Large intestine (tissue), 12 donors: ENCODE measurements at places on chromosomes 2 and 18. TPM values are rescaled to one million over a fixed set of nuclear protein-coding genes. Genes with fewer than 3 reads are reported as not detected.

DNA sequence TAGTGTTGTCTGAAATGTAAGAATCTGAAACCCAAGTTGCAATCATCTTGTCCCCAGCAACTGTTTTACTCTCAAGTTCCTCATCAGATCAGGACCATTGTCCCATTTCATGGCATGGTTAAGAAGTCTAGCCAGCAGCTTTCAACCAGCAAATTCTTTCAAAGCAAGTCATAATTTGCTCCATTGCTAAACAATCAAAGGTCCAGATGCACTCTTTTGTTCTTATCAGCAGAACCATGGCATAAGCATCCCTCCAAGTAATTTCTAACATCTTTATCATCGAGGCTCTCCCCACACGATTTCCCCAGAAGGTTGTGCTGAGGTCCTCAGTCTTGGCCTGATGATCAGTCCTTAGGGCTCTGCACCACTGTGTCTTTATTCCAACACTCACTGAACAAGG, 67.5 kb upstream of the APCDD1 start:
- no peaks in the 10 kb centered on the region for H3K27me3 ChIP-seq
- no peak overlapping the region for H3K4me3 ChIP-seq
- H3K4me1 ChIP-seq: no peaks in the 10 kb centered on the region
- no peaks in the 10 kb centered on the region for H3K36me3 ChIP-seq
- no peak for DNase-seq
- no peak overlapping the region for H3K27ac ChIP-seq

DNA sequence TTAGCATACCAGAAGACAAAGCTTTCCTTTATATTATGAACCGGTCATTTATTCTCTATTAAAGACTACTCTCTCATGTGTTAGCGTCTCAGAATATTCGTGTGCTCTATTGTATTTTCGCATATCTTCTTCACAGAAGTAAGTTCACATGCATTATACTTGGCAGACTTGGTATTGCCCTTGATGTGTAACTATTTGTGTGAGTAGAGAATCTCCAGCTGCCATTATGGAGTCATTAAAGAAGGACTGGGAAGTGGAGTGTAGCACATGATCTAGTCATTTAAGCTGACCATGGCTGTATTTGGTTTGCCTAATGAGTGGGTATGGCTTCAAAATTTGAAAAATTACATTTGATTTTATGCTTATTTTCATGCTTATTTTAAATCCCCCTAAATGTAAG, 92.9 kb downstream of the TTC27 start:
- H3K4me3 ChIP-seq: no peak overlapping the region
- no peaks in the 10 kb centered on the region for H3K36me3 ChIP-seq
- H3K27me3 ChIP-seq: no peaks in the 10 kb centered on the region
- no peak overlapping the region for H3K27ac ChIP-seq

DNA sequence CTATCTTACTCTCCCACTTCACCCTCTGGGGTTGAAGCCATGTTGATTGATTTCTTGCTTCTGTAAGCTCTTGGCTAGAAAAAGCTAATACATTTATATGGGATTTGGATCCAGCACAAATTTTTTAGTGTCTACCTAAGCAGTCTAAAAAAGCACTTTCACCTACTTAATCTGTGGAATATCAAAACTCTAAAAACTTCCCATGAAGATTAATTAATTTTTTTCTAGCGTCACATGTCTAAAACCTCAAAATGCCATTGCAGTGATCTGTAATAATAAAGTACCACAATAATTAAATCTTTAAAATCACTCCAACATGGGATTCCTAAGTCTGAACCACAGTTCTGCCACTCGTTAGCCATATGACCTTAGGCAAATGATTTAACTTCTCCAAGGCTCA, 180.1 kb downstream of the EN1 start:
- H3K36me3 ChIP-seq: no peaks in the 10 kb centered on the region
- peaks cover 4% of the 10 kb centered on the region for H3K4me1 ChIP-seq
- no peak for DNase-seq
- no peak overlapping the region for H3K27ac ChIP-seq
- no peaks in the 10 kb centered on the region for H3K27me3 ChIP-seq

GRCh38 chr2:47236503-47237215, 81.6 kb upstream of the STPG4 start:
- no peaks in the 10 kb centered on the region for H3K27me3 ChIP-seq
- peaks cover 28% of the 10 kb centered on the region for H3K4me1 ChIP-seq
- no peak overlapping the region for H3K4me3 ChIP-seq
- no peak overlapping the region for H3K27ac ChIP-seq

GRCh38 chr2:140011287-140011686, 1231.1 kb upstream of the NXPH2 start:
- no peak overlapping the region for H3K27ac ChIP-seq
- H3K4me1 ChIP-seq: no peaks in the 10 kb centered on the region
- no peak overlapping the region for H3K4me3 ChIP-seq
- DNase-seq: no peak
- H3K36me3 ChIP-seq: no peaks in the 10 kb centered on the region

DNA sequence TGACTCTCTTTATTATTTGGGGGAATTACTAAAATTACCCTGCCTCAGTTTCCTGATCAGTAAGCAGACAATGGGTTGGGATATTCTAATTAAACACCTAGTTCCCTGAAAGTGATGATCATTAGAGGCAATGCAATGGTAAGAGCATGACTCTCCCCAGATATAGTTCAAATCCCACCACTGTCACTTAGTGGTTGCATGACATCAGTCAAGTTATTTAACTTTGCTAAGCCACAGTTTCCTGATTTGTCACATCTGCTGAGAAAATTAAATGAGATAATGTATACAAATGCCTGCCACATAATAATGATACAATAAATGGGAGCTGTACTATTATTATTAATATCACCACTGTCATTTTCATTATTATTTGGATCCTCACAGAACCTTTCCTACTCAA, 29.9 kb downstream of the ZEB2 start:
- no peak overlapping the region for H3K27ac ChIP-seq
- peaks cover 14% of the 10 kb centered on the region for H3K27me3 ChIP-seq
- peaks cover 3% of the 10 kb centered on the region for H3K36me3 ChIP-seq
- no peak overlapping the region for H3K4me3 ChIP-seq

- peak within 1 kb of the TSS; percentile 90 for H3K27ac ChIP-seq
- DNase-seq: peak; percentile 55
- H3K4me1 ChIP-seq: peaks cover 7% of the 10 kb centered on the region
- no peaks in the 10 kb centered on the region for H3K36me3 ChIP-seq
- peak within 1 kb of the TSS; percentile 69 for H3K4me3 ChIP-seq
These were observed at the start of gene ZNF516 for GRCh38 chr18:76495006-76495370. Gene ZNF516, minus strand, starts transcription at chr18:76495242. Its CDS starts 52,188 bp downstream, at chr18:76443054.

DNA sequence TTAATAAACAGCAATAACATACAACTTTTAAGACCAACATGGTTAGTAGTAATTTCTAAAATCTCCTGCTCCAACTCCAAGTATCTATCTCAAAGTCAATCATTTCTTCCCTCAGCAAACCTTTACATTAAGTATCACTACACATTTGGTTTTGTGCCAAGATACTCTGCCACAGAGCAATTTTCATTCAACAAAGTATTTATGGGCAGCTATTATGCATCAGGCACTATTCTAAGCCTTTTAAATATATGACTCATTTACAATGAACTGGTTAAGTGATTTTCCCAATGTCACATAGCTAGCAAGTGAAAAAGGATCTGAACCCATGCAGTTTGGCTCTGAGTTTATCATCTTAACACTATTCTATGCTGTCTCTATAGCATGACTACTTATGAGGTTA, 264.3 kb downstream of the NOL4 start:
- no peaks in the 10 kb centered on the region for H3K4me1 ChIP-seq
- no peaks in the 10 kb centered on the region for H3K27me3 ChIP-seq
- no peaks in the 10 kb centered on the region for H3K36me3 ChIP-seq
- no peak for DNase-seq
- H3K4me3 ChIP-seq: no peak overlapping the region

DNA sequence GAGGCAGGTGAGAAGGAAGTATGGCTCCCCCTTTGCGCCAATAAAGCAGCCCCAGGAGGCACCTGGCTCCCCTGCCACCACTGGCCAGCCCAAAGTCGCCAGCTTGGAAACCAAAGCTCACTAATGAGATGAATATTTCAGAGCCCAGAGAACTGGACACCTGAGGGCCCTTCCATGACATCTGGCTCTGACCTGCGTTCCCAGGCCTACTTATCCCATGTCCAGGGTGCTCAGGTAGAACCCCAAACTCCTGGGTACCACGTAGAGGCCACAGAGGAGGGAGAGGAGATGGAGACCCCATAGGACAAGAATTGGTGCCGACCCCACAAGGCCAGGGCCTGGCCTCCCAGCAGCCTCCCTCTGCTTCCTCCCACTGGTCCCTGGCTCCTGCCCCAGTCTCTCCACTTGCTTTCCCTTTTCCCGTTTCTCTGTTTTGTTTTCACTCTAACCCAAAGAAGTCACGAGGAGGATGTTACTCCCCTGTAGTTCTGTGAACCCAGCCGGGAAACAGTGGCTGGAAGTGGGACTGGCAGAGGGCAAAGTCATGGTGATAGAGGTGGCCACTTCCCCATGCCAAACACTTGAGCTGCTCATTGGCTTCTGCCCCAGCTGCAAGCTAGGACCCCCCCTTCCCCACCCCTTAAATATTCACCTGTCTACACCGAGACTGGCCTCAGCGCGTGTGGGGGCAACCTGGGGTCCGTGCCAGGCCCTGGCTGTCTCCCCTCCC, 820 bp downstream of the TMBIM1 start:
- H3K4me1 ChIP-seq: peaks cover 80% of the 10 kb centered on the region
- H3K27me3 ChIP-seq: no peaks in the 10 kb centered on the region
- H3K27ac ChIP-seq: peak overlapping the region; percentile 99
- H3K36me3 ChIP-seq: no peaks in the 10 kb centered on the region
- DNase-seq: peak; percentile 62

DNA sequence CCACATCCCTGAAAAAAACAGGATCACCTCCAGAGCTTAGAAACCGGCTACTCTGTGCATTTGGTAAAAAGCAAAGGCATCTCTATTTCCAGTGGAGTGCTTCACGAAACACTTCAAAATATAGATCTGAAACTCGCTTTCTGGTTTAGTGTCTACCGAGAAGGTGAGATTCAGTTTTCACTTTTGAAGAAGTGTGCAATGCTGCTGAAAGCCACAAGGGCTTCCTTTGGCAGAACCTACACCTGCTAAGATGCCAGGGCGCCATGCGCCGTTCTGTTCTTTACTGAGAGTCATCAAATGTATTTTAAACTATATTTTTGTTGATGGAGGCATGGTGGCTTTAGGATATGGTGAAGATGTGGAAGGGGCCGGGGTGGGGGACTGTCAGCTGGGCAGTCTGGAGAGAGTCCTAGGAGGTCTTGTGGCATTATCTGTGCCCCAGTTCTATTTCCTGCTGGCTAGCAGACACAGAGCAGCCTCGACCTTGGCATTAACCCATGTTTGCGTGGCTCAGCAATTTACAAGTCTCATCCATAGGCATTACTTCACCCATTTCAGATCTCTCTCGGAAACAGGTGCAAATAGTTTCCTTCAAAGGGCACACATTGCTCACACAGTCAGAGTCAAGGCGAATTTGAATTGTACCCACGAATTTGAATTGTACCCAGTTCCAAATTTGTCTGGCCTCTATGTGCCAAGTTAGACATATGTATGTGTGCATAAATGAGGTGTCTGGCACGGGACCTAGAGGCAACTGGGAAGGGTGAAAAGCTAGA, 46.7 kb upstream of the KCNF1 start:
- H3K4me3 ChIP-seq: no peak overlapping the region
- H3K27me3 ChIP-seq: peaks cover 19% of the 10 kb centered on the region
- H3K36me3 ChIP-seq: no peaks in the 10 kb centered on the region
- no peak for DNase-seq
- H3K27ac ChIP-seq: no peak overlapping the region

GRCh38 chr2:153946036-153946435, 74.3 kb downstream of the GALNT13 start:
- H3K27me3 ChIP-seq: no peaks in the 10 kb centered on the region
- no peak overlapping the region for H3K27ac ChIP-seq
- H3K36me3 ChIP-seq: no peaks in the 10 kb centered on the region
- no peak for DNase-seq
- no peaks in the 10 kb centered on the region for H3K4me1 ChIP-seq

DNA sequence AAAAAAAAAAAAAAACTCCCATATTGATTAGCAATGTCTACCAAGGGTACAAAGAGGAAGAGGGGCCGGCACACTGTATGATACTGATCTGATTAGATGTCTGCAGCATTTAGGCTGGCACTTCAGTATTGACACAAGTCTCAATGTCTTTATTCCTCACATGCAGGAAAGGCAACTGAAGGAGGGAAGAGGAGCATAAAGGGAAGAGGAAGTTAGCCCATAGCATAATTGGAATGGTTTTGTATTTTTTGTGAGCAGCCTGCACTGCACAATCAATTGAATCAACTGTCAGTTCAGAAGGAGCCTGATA, 79.0 kb downstream of the DNER start:
- no peak overlapping the region for H3K4me3 ChIP-seq
- H3K4me1 ChIP-seq: no peaks in the 10 kb centered on the region
- peaks cover 4% of the 10 kb centered on the region for H3K27me3 ChIP-seq
- H3K36me3 ChIP-seq: no peaks in the 10 kb centered on the region

- peaks cover 16% of the 10 kb centered on the region for H3K4me1 ChIP-seq
- no peak overlapping the region for H3K4me3 ChIP-seq
- H3K27ac ChIP-seq: no peak overlapping the region
- no peaks in the 10 kb centered on the region for H3K27me3 ChIP-seq
- no peak for DNase-seq
These were observed 645.1 kb upstream of the FAM98A start for GRCh38 chr2:34244195-34244594.

DNA sequence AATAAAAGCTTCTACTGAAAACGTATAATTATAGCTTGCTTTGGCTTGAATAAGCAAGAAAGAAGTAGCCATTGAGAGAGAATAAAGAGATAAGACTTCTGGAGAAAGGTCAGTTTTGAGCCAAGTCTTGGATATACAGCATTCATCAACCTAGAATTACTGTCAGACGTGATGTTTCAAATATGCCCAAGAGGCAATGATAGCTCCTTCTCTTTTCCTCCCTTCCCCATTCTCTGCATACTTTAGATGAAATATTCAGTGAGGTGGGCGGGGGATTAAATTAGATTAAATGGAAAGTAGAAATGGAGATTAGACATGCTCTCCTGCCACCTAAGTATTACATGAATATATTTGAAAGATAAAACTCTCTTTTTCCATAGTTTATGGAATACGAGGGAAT, 8.7 kb downstream of the ANTXR1 start:
- H3K36me3 ChIP-seq: no peaks in the 10 kb centered on the region
- peaks cover 8% of the 10 kb centered on the region for H3K27me3 ChIP-seq
- H3K4me3 ChIP-seq: no peak overlapping the region
- H3K27ac ChIP-seq: no peak overlapping the region
- DNase-seq: no peak

DNA sequence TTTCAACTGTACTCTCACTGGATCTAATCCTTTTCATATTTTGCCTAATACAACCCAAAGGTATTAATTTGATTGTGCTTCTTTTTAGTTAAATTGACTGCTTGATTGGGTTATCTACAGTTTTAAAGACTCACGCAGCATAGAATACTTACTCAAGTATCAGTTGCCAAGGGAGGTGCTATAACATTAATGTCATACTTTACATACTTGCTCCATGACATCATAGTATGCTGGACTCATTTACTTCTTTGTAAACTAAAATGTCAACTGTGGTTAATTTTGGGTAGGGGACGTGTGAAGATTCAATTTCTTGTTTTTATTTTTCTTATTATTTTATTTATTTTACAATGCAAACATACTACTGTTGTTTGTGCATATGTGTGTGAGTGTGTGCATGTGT, 716.2 kb upstream of the VRK2 start:
- no peak overlapping the region for H3K27ac ChIP-seq
- no peaks in the 10 kb centered on the region for H3K27me3 ChIP-seq
- no peaks in the 10 kb centered on the region for H3K4me1 ChIP-seq
- no peaks in the 10 kb centered on the region for H3K36me3 ChIP-seq
- no peak for DNase-seq

The ACVR1C gene
- polyA plus RNA-seq: 25.6 TPM

The TCF23 gene
- 0.10 TPM for polyA plus RNA-seq

The SLC4A5 gene
- polyA plus RNA-seq: 1.5 TPM

The UGT1A10 gene
- polyA plus RNA-seq: 0.06 TPM

The GPBAR1 gene
- 3.9 TPM for polyA plus RNA-seq

The TUBA4B gene
- not detected for polyA plus RNA-seq

The ZNF521 gene
- polyA plus RNA-seq: 9.3 TPM

The ARHGEF33 gene
- polyA plus RNA-seq: 0.87 TPM

The C2orf80 gene
- polyA plus RNA-seq: 0.84 TPM

The IL36G gene
- 0.51 TPM for polyA plus RNA-seq

The NDUFAF7 gene
- 16.9 TPM for polyA plus RNA-seq
